Lung (tissue), 17 donors: ENCODE measurements at places on chromosomes 7 and 10. TPM values are rescaled to one million over a fixed set of nuclear protein-coding genes. Genes with fewer than 3 reads are reported as not detected.

GRCh38 chr7:43021431-43021830 is 89.3 kb downstream of the MRPL32 start:
- H3K27me3 ChIP-seq = no peaks in the 10 kb centered on the region
- H3K27ac ChIP-seq = no peak overlapping the region
- H3K4me1 ChIP-seq = no peaks in the 10 kb centered on the region

DNA sequence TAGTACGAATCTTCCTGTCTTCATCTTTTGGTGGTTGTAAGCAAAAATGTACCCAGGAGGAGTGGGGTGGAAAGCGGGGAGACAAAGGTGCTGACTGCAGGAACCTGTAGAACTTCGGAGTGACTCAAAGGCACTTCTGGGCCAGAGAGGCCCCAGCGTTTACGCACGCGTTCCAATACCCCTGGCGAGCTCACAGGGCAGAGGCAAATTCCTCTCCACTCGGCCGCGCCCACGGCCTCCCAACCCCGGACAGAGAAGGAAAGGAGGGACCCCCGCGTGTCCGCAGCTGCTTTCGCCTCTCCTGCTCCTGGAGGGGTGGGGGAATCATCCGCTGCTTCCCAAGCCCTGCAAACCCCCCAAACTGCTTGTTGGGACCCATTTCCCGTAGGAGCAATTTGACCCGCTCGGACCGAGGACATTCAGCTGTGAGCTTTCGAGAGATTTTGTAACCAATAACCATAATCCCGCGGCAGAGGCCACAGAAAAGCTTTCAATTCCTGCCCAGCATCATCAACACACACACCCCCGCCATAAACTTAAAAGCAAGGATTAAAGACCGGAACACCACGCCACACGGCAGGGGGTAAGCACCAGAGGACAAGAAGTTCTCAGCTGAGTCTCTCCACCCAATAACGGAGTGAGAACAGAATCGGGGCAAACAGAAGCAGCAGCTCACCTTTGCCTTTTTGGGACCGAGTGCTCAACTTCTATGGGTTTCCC is 2.3 kb downstream of the IGF2BP3 start:
- no peaks in the 10 kb centered on the region for H3K36me3 ChIP-seq
- H3K27me3 ChIP-seq = no peaks in the 10 kb centered on the region
- DNase-seq = peak; percentile 61
- H3K4me1 ChIP-seq = peaks cover 36% of the 10 kb centered on the region
- H3K27ac ChIP-seq = no peak overlapping the region

DNA sequence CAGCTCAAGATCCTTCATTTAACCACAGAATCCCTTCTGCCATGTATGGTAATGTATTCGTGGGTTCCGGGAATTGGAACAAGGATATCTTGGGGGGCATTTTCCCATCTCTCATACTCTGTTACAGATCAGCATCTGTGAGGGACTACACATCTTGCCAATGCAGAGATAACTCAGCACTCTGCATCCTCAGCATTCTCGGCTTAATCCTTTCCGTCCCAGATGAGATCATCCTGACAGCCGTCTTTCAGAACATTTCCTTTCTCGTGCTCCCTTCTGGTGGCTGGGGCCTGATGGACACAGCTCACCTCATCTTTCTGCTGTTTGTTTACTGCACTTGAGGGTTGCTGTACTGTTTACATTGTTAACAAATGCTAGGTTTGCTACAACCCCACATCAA is 25.3 kb downstream of the FKBP6 start:
- H3K27ac ChIP-seq = no peak overlapping the region
- H3K4me3 ChIP-seq = no peak overlapping the region
- no peaks in the 10 kb centered on the region for H3K36me3 ChIP-seq
- H3K27me3 ChIP-seq = no peaks in the 10 kb centered on the region
- DNase-seq = no peak
- no peaks in the 10 kb centered on the region for H3K4me1 ChIP-seq

GRCh38 chr10:113689057-113689456 is 9.3 kb downstream of the CASP7 start:
- no peak overlapping the region for H3K4me3 ChIP-seq
- H3K27ac ChIP-seq = no peak overlapping the region
- no peak for DNase-seq

DNA sequence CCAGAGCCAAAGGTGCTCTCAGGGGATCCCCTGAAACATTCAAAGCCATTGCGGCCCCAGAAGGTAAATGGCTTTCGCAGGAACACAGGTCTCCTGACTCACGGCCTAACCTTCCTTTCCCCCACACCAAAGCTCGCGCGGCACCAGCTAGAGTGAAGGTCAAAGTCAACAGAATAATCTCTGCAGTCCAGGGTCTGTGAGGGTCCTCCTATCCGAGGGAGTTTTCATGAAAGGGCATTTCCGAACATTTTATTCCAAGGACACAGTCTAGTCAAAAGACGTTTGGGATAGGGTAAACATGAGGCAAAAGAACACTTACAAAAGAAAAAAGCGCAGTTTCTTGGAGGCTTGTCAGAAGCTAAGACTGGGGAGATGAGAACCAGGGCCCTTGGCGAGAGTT is 559 bp upstream of the STEAP2 start:
- no peak for DNase-seq
- peak overlapping the region; percentile 85 for H3K27ac ChIP-seq
- no peak overlapping the region for H3K4me3 ChIP-seq
- no peaks in the 10 kb centered on the region for H3K27me3 ChIP-seq
- H3K4me1 ChIP-seq = no peaks in the 10 kb centered on the region
- H3K36me3 ChIP-seq = no peaks in the 10 kb centered on the region

Gene UNCX
- not detected for total RNA-seq

GRCh38 chr10:100790761-100791208 is 45.4 kb downstream of the PAX2 start:
- no peaks in the 10 kb centered on the region for H3K36me3 ChIP-seq
- no peak for DNase-seq

Gene HYCC1
- 54.4 TPM for total RNA-seq

- no peaks in the 10 kb centered on the region for H3K36me3 ChIP-seq
- no peak for DNase-seq
- peak overlapping the region; percentile 60 for H3K27ac ChIP-seq
These were observed 31.2 kb upstream of the SRGN start for GRCh38 chr10:69056536-69057260.

DNA sequence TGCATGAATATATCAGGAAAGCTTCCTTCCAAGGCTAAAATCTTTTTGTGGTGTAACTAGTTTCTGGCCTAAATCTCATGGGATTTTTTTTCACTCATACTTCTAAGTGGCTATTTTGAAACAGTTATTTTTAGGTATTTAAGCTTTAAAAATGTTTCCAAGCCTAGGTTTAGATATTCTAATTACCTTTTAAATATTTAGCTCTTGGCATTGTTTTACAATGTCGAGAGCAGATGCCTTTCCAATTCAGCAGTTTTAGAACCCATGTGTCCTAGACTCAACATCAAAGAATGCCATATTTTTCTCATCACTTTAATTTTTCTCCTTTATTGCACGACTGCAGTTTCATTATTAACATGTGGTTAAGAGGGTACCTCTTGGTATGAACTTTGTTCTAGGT is 27.1 kb upstream of the STOX1 start:
- no peak overlapping the region for H3K4me3 ChIP-seq
- no peaks in the 10 kb centered on the region for H3K27me3 ChIP-seq
- no peak overlapping the region for H3K27ac ChIP-seq

GRCh38 chr7:74174606-74175082 is 488 bp downstream of the EIF4H start:
- no peaks in the 10 kb centered on the region for H3K27me3 ChIP-seq
- H3K36me3 ChIP-seq = no peaks in the 10 kb centered on the region
- H3K4me3 ChIP-seq = peak overlapping the region; percentile 100
- peak overlapping the region; percentile 98 for H3K27ac ChIP-seq

Gene AKR1D1
- not detected for total RNA-seq

- peaks cover 21% of the 10 kb centered on the region for H3K36me3 ChIP-seq
- H3K27me3 ChIP-seq = peaks cover 81% of the 10 kb centered on the region
- peaks cover 20% of the 10 kb centered on the region for H3K4me1 ChIP-seq
- no peak for DNase-seq
- H3K4me3 ChIP-seq = no peak overlapping the region
- H3K27ac ChIP-seq = no peak overlapping the region
These were observed 5.7 kb downstream of the DLX5 start for GRCh38 chr7:97018791-97019531.

Gene NRP1
- 188 TPM for total RNA-seq

Gene SSC4D
- total RNA-seq = 2.1 TPM

Gene HOXA6
- 7.7 TPM for total RNA-seq

DNA sequence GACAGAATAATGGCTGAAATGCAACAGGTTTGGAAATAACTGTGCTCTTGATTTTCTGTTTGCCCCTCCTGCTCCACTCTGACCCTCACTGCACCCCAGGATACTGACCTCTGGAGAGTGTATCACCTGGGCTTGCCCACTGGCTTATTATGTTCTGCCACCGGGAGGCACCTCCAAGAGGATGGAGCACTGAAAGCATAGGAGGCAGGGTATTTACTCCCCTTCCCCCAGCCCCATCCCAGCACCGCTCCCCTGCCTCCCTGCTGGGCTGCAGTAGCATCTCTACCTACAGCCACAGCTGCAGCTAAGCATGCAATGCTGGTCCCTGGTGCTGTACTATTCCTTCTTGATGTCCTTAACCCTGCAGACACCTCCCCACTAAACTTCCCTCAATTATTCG is 26.4 kb downstream of the RAB11FIP2 start:
- peaks cover 4% of the 10 kb centered on the region for H3K36me3 ChIP-seq
- DNase-seq = no peak
- no peaks in the 10 kb centered on the region for H3K27me3 ChIP-seq
- no peak overlapping the region for H3K4me3 ChIP-seq
- H3K27ac ChIP-seq = no peak overlapping the region
- H3K4me1 ChIP-seq = no peaks in the 10 kb centered on the region

DNA sequence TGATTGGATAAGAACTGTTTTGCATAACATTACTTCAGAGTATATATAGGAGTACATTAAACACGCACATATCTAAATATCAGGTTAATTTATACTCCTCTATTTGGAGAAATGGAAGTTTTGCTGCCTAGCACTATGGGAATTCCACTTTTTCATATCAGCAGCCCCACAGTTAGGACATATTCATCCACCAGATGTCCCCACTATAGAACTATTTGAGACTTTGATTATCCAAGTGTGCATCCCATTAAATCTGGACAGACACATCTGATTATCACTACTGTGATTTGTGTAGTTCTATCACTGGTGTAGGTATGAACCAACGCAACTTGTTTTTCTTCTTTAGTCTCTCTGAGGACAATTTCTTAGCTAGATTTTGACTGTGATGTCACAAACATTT is 345.7 kb downstream of the THSD7A start:
- no peaks in the 10 kb centered on the region for H3K4me1 ChIP-seq
- H3K36me3 ChIP-seq = no peaks in the 10 kb centered on the region
- H3K27me3 ChIP-seq = no peaks in the 10 kb centered on the region
- no peak overlapping the region for H3K4me3 ChIP-seq
- DNase-seq = no peak
- H3K27ac ChIP-seq = no peak overlapping the region

- H3K27me3 ChIP-seq = no peaks in the 10 kb centered on the region
- no peak overlapping the region for H3K4me3 ChIP-seq
- H3K27ac ChIP-seq = no peak overlapping the region
- DNase-seq = no peak
- H3K36me3 ChIP-seq = no peaks in the 10 kb centered on the region
These were observed 828 bp upstream of the CFAP70 start for GRCh38 chr10:73359492-73359891.

- H3K27ac ChIP-seq = no peak overlapping the region
- no peaks in the 10 kb centered on the region for H3K27me3 ChIP-seq
- H3K4me3 ChIP-seq = no peak overlapping the region
- H3K36me3 ChIP-seq = no peaks in the 10 kb centered on the region
- no peaks in the 10 kb centered on the region for H3K4me1 ChIP-seq
- DNase-seq = no peak
These were observed 96.4 kb downstream of the COBL start for GRCh38 chr7:51220226-51220625.

GRCh38 chr10:29691564-29692072 is 56.8 kb upstream of the SVIL start:
- H3K4me3 ChIP-seq = no peak overlapping the region
- no peaks in the 10 kb centered on the region for H3K36me3 ChIP-seq
- H3K27ac ChIP-seq = peak overlapping the region; percentile 91
- H3K27me3 ChIP-seq = no peaks in the 10 kb centered on the region
- peaks cover 7% of the 10 kb centered on the region for H3K4me1 ChIP-seq

- H3K27ac ChIP-seq = no peak overlapping the region
- H3K4me3 ChIP-seq = no peak overlapping the region
- H3K27me3 ChIP-seq = no peaks in the 10 kb centered on the region
- no peak for DNase-seq
- H3K4me1 ChIP-seq = no peaks in the 10 kb centered on the region
- no peaks in the 10 kb centered on the region for H3K36me3 ChIP-seq
These were observed 588.6 kb upstream of the FOXK1 start for GRCh38 chr7:4093483-4093882.

Gene IGFBP3
- 71.8 TPM for total RNA-seq

- peaks cover 16% of the 10 kb centered on the region for H3K27me3 ChIP-seq
- no peaks in the 10 kb centered on the region for H3K4me1 ChIP-seq
- no peaks in the 10 kb centered on the region for H3K36me3 ChIP-seq
- H3K27ac ChIP-seq = no peak overlapping the region
These were observed 267 bp downstream of the CALCR start for GRCh38 chr7:93574269-93574645.

- H3K36me3 ChIP-seq = no peaks in the 10 kb centered on the region
- no peaks in the 10 kb centered on the region for H3K4me1 ChIP-seq
- peak overlapping the region; percentile 96 for H3K27ac ChIP-seq
- DNase-seq = peak; percentile 54
These were observed 766 bp upstream of the ZMYND11 start for GRCh38 chr10:134247-135131.

- no peaks in the 10 kb centered on the region for H3K27me3 ChIP-seq
- DNase-seq = no peak
- peaks cover 4% of the 10 kb centered on the region for H3K4me1 ChIP-seq
- H3K36me3 ChIP-seq = no peaks in the 10 kb centered on the region
These were observed 30.5 kb upstream of the MKRN1 start for GRCh38 chr7:140509789-140510188.

DNA sequence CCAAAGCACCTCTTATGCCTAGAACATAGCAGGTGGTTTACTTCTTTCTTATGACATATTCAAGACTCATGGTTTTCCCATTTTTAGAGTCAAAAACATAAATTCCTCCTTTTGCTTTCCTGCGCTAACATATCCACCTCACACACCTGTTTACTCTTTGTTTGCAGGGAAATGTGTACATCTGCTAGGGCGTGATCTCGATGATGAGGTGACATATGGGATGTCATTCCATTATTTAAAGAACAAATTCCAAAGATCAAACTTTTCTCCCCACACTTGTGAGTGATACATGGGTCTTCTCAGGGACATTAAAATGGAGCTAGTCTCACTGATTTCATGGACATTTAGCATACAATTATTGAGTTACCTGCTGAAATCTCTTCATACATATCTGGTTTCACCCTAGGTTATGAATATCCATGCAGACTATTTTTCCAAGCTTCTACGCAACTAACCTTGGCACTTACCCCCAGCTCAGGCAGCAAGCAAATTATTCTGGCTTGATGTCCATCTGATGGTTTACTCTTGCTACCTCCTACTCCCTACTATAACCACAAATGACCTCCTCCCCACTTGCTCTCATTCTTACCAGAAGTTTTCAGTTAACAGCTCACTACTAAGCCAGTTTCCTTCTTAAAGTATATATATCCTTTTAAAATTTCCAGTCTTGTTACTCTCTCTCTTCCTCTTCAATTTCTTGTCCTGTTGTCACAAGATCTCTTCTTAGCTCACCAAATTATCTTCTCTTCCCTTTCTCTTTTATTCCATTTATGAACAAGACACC is 208.5 kb downstream of the RNLS start:
- no peak overlapping the region for H3K4me3 ChIP-seq
- no peaks in the 10 kb centered on the region for H3K27me3 ChIP-seq
- no peaks in the 10 kb centered on the region for H3K36me3 ChIP-seq
- DNase-seq = no peak

Gene SYT15B
- total RNA-seq = 39.0 TPM

- H3K4me3 ChIP-seq = no peak overlapping the region
- peaks cover 19% of the 10 kb centered on the region for H3K4me1 ChIP-seq
- H3K27ac ChIP-seq = no peak overlapping the region
- no peak for DNase-seq
- no peaks in the 10 kb centered on the region for H3K27me3 ChIP-seq
- H3K36me3 ChIP-seq = no peaks in the 10 kb centered on the region
These were observed 6.4 kb downstream of the LZTS2 start for GRCh38 chr10:101005869-101006567.
